Thymus (tissue), 14 donors: ENCODE measurements at places on chromosomes 4 and X. TPM values are rescaled to one million over a fixed set of nuclear protein-coding genes. Genes with fewer than 3 reads are reported as not detected.

The SUPT20HL2 gene
- total RNA-seq = not detected

GRCh38 chr4:78870056-78870455, 69.2 kb downstream of the PAQR3 start:
- H3K27me3 ChIP-seq = no peaks in the 10 kb centered on the region
- H3K4me3 ChIP-seq = no peak overlapping the region
- H3K4me1 ChIP-seq = no peaks in the 10 kb centered on the region
- H3K27ac ChIP-seq = no peak overlapping the region

GRCh38 chrX:110741213-110741796, 54.3 kb downstream of the CHRDL1 start:
- H3K27me3 ChIP-seq = no peaks in the 10 kb centered on the region
- no peaks in the 10 kb centered on the region for H3K36me3 ChIP-seq
- DNase-seq = no peak
- no peaks in the 10 kb centered on the region for H3K4me1 ChIP-seq
- H3K27ac ChIP-seq = no peak overlapping the region

DNA sequence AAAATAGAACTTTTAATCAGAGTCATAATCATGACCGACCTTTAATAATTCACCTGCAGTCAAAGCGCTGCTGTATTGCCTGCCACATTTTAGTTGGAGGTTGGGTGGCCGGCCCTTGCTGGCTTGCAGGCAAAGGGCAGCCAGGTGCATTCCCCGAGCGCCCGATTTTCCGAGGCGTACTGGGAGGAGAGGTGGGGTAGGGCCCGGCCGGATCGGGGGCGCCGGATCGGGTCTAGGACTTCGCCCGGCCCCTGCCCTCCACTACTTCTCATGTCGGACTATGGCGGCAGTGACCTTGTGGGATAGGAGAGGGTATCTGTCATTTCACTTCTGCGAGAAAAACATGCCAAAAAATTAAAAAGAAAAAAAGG, 2.5 kb upstream of the RS1 start:
- peak overlapping the region; percentile 73 for H3K4me3 ChIP-seq
- peak overlapping the region; percentile 70 for H3K27ac ChIP-seq
- no peaks in the 10 kb centered on the region for H3K27me3 ChIP-seq
- DNase-seq = no peak
- H3K36me3 ChIP-seq = no peaks in the 10 kb centered on the region
- H3K4me1 ChIP-seq = peaks cover 3% of the 10 kb centered on the region

DNA sequence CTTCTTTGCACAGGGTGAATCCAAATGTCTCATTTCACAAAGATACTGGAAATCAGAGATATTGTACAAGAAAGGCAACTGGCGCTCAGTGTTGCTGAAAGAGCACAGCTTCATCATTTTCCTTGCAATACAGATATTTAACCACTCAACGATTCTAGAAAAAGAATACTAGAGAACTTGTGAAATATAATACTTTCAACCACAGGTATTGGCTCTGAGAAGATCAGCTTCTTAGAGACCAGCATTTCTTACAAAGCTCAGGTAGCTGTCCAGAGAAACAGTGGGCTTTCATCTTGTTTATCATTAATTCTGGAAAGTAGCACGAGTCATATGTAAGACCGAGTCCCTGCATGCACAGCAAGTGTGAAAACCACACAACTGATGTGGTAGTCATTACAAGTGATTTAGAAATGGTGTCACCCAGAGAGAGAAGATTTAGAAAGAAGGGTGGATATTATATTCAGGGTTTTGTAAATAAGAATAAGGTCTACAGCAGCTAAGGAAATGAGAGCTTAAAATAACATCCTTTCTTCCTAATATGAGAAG, 7.8 kb upstream of the PPARGC1A start:
- DNase-seq = no peak
- no peak overlapping the region for H3K4me3 ChIP-seq
- no peak overlapping the region for H3K27ac ChIP-seq
- no peaks in the 10 kb centered on the region for H3K27me3 ChIP-seq
- H3K36me3 ChIP-seq = no peaks in the 10 kb centered on the region
- no peaks in the 10 kb centered on the region for H3K4me1 ChIP-seq

DNA sequence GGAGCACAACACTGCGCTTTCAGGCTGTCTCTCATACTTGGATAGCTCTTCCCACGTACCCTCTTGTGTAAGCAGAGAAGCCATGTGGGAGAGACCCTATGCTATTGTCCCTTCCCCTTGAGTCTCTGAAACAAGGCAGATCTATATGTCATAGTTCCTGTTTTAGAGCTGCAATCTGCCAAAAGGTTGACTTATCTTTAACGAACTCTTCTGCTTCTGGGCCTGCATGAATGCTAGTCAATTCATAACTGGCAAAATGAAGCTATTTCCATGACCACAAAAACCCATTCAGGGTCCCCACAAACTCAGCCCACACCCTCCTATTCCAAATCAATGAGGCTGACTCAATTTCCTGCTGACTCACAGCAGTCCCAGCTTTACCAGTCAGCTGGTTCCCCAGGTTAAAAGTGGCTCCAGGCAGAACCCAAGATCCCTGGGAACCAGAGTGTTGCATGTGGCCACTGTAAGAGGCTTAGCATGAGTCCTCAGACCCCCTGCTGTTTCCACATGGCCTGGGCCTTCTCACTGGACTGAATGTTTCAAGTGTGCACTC, 25.3 kb upstream of the SOD3 start:
- no peak overlapping the region for H3K4me3 ChIP-seq
- H3K4me1 ChIP-seq = peaks cover 2% of the 10 kb centered on the region
- no peak for DNase-seq
- no peaks in the 10 kb centered on the region for H3K36me3 ChIP-seq
- H3K27ac ChIP-seq = no peak overlapping the region
- no peaks in the 10 kb centered on the region for H3K27me3 ChIP-seq

- no peak overlapping the region for H3K27ac ChIP-seq
- no peaks in the 10 kb centered on the region for H3K27me3 ChIP-seq
- DNase-seq = no peak
- no peaks in the 10 kb centered on the region for H3K4me1 ChIP-seq
Measured at GRCh38 chr4:156790866-156791265, 180.7 kb downstream of the PDGFC start.

The ASB12 gene
- total RNA-seq = 0.09 TPM

The P2RY10 gene
- total RNA-seq = 19.3 TPM

The XAGE1A gene
- total RNA-seq = not detected

The WNK3 gene
- 1.9 TPM for total RNA-seq

DNA sequence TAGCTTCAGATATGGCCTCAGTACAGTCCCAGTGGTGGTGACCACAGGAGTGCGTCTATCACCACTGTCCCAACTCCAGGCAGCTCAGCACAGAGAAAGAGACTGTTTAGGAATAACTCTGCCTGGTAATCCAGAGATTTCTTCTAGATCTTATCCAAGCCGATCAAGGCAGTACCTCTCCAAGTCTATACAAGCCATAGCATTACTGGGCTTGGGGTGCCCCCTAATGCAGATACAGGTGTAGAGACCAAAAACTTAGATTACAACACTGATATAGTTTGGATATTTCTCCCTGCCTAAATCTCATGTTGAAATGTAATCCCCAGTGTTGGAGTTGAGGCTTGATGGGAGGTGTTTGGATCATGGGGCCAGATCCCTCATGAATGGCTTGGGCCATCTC, 100.9 kb downstream of the PTCHD1 start:
- no peaks in the 10 kb centered on the region for H3K4me1 ChIP-seq
- no peak overlapping the region for H3K4me3 ChIP-seq
- no peak for DNase-seq
- no peaks in the 10 kb centered on the region for H3K27me3 ChIP-seq
- H3K36me3 ChIP-seq = no peaks in the 10 kb centered on the region

- no peak for DNase-seq
- no peaks in the 10 kb centered on the region for H3K27me3 ChIP-seq
- H3K27ac ChIP-seq = no peak overlapping the region
- no peaks in the 10 kb centered on the region for H3K4me1 ChIP-seq
Measured at GRCh38 chr4:83362492-83363329, 28.1 kb upstream of the HPSE start.

The AR gene
- 6.0 TPM for total RNA-seq

GRCh38 chrX:8639949-8640475, 91.9 kb downstream of the ANOS1 start:
- H3K4me1 ChIP-seq = no peaks in the 10 kb centered on the region
- H3K4me3 ChIP-seq = no peak overlapping the region
- H3K27ac ChIP-seq = no peak overlapping the region
- no peaks in the 10 kb centered on the region for H3K27me3 ChIP-seq
- no peaks in the 10 kb centered on the region for H3K36me3 ChIP-seq

The PLXNB3 gene
- total RNA-seq = 0.14 TPM

DNA sequence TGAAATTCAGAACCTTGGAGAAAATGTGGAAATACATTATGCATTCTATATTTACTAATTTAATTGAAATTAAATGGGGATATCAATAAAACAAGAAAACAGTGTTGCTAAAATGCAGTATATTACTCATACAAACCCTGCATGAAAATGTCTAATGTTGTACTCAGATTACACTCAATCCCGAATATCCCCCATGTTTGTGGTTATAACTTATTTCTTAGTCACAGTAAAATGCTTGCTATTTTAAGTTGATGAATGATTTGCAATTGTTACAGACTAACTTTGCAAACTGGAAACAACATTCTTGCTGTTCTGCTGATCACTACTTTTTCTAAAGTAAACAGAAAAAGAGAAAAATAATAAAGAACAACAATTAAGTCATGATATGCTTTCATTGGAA, 33.1 kb upstream of the ANXA10 start:
- no peak overlapping the region for H3K4me3 ChIP-seq
- no peaks in the 10 kb centered on the region for H3K36me3 ChIP-seq
- H3K27me3 ChIP-seq = no peaks in the 10 kb centered on the region
- no peaks in the 10 kb centered on the region for H3K4me1 ChIP-seq

GRCh38 chr4:184980261-184980660, 38.0 kb upstream of the HELT start:
- H3K27ac ChIP-seq = no peak overlapping the region
- H3K4me3 ChIP-seq = no peak overlapping the region
- H3K36me3 ChIP-seq = no peaks in the 10 kb centered on the region
- no peak for DNase-seq
- H3K4me1 ChIP-seq = peaks cover 10% of the 10 kb centered on the region

The SHISA3 gene
- 0.28 TPM for total RNA-seq

DNA sequence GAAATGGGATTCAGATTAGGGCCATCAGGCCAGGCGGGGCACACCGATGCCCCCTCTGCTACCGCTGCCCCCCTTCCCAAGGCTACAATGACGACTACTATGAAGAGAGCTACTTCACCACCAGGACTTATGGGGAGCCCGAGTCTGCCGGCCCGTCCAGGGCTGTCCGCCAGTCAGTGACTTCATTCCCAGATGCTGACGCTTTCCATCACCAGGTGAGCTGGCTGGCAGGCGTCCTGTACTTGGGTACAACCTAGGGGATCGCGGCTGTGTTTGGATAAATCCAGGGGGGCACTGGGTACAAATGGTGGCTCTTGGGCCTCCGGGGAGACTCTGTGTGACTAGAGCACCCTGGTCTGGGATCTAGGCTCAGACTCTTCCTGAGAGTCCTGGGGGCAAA, 1.1 kb downstream of the EMD start:
- peaks cover 25% of the 10 kb centered on the region for H3K4me1 ChIP-seq
- DNase-seq = no peak
- H3K36me3 ChIP-seq = no peaks in the 10 kb centered on the region
- H3K4me3 ChIP-seq = peak overlapping the region; percentile 59

- no peak for DNase-seq
- H3K27ac ChIP-seq = no peak overlapping the region
- no peaks in the 10 kb centered on the region for H3K36me3 ChIP-seq
- H3K4me1 ChIP-seq = no peaks in the 10 kb centered on the region
- no peak overlapping the region for H3K4me3 ChIP-seq
Measured at GRCh38 chrX:7244405-7244804, 96.5 kb upstream of the PUDP start.

DNA sequence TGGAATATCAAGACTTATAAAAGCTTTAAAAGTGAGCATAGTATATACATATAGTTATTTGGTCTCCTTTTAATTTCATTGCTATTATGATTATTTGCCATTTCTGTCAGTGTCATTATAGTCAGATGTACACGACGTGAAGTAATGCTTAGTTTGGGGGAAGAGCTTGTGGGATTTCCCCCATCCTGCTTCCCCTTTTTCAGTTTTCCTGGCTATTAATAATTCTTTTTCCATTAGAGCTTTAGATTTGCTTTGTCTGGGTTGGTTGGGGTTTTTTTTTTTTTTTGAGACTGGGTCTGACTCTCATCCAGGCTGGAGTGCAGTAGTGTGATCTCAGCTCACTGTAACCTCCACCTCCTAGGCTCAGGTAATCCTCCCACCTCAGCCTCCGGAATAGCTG, 5.4 kb downstream of the ABCE1 start:
- H3K27ac ChIP-seq = no peak overlapping the region
- no peak for DNase-seq
- no peak overlapping the region for H3K4me3 ChIP-seq
- peaks cover 2% of the 10 kb centered on the region for H3K4me1 ChIP-seq
- no peaks in the 10 kb centered on the region for H3K27me3 ChIP-seq
- H3K36me3 ChIP-seq = peaks cover 5% of the 10 kb centered on the region

- H3K4me3 ChIP-seq = no peak overlapping the region
- no peak for DNase-seq
- no peaks in the 10 kb centered on the region for H3K27me3 ChIP-seq
- no peak overlapping the region for H3K27ac ChIP-seq
Measured at GRCh38 chrX:40772290-40772689, 36.9 kb upstream of the MED14 start.

The GPR50 gene
- not detected for total RNA-seq

DNA sequence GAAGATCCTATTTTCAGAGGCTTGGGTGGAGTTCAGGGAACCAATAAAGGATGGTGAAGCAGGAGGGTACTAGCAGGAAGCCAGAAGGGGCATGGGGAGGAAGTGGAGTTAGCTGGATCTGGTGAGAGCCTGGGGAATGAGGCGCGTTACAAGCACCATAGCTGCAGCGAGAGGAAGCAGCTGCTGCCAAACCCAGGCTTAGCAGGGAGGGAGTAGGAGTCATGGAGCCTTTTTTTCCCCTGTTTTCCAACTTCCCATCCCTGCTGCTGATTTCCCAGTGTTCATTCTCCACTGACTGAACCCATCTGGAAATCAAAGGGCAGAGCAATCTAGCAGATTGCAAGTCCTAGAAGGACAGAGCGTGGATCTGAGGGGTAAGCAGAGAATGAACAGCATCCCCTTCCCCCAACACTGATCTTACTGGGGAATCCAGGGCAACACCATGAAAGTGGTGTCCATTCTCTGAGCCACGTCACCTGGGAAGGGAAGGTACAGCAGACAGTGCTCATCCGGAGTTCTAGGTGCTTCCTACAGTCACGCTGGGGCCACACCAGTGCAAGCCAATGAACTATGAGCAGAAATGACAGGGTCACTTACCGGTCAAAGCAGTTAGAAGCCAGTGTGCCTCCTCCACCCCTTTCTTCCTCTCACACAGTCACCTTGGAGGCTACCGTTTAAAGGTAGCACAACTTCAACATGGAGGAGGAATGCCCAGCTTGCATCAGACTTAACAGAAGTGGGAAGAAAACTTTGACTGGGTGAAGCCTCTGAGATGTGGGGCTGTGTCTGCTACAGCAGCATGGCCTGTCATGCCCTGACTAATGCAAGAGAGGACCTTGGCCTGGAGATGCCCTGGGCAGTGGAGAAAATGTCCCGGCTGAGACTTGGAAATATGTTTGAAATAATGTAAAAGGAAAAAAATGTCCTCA, 36.7 kb downstream of the SMIM20 start:
- no peak overlapping the region for H3K27ac ChIP-seq
- H3K4me3 ChIP-seq = no peak overlapping the region
- no peaks in the 10 kb centered on the region for H3K27me3 ChIP-seq
- H3K36me3 ChIP-seq = no peaks in the 10 kb centered on the region
- no peak for DNase-seq

- H3K36me3 ChIP-seq = no peaks in the 10 kb centered on the region
- no peak overlapping the region for H3K4me3 ChIP-seq
- H3K4me1 ChIP-seq = no peaks in the 10 kb centered on the region
Measured at GRCh38 chrX:106875151-106875550, 28.0 kb downstream of the RIPPLY1 start.

The TKTL1 gene
- 1.3 TPM for total RNA-seq

- H3K4me1 ChIP-seq = no peaks in the 10 kb centered on the region
- no peak overlapping the region for H3K4me3 ChIP-seq
- no peak for DNase-seq
- H3K36me3 ChIP-seq = no peaks in the 10 kb centered on the region
- H3K27ac ChIP-seq = no peak overlapping the region
Measured at GRCh38 chrX:71994601-71995000, 84.0 kb downstream of the NHSL2 start.
